CD14-positive monocyte (primary cell): ENCODE measurements at places on chromosomes 7 and 10.

DNA sequence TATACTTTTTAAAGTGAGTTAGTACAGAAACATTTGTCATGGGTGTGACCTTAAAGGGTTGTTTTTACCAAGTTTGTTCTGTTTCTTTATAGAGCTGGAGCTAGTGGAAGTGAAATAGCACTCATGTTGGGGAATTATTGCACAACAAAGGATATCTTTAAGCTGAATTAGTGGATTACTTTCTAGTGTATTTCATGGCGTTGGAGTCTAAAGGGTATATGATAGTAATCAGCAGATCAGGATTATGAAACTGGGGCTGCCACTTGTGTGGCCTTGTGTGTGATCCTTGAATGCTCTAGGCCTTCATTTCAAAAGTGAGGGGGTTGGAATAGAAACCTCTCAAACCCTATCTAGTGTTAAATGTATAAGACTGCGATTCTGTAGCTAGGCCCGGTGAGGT is 123.6 kb downstream of the LYZL1 start:
- DNase-seq = peak; percentile 25

DNA sequence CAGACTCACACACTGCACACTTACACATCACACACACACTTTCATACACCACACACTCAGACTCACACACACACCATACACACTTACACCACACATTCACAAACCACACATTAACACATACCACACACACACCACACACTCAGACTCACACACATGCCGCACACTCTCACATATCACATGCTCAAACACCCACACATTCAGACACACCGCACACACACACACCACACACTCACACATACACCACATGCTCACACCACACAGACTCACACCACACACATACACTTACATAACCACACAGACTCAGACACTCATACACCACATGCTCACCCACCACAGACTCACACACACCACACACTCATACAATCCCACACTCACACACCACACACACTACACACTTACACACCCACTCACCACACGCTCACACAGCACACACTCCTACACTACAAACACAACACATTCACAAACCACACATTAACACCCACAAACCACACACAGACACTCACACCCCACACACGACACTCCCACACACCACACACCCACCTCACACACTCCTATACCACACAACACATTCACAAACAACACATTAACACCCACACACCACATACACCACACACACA is 125.4 kb downstream of the EVX1 start:
- DNase-seq = no peak

- peak; percentile 29 for DNase-seq
These were observed 292.0 kb upstream of the ZMIZ1 start for GRCh38 chr10:78776756-78777155.

- no peak for DNase-seq
These were observed 8.3 kb upstream of the RHOBTB1 start for GRCh38 chr10:60952067-60952845.

DNA sequence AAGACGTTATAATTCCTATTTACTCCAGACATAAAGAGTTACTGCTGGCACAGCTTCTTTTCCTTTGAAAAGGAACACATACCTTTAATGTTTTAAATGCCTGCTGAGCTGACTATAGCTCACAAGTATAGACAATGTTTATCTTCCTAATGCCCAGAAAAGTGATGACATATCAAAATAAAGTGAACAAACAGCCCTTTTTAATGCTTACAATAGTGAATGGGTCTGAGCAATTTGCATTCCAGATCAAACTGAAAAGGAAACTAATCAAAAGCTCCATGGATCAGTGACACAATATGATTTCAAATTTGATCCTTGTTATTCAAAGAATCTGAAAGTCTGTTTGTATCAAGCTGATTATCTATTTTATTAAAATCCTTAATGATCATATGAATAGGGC is 233.6 kb upstream of the SEMA3E start:
- no peak for DNase-seq
